ENCODE measurements at places on chromosomes 11 and 22.

- H3K27me3 ChIP-seq, result peaks cover 26% of the 10 kb centered on the region
- DNase-seq, result no peak
- H3K36me3 ChIP-seq, result no peaks in the 10 kb centered on the region
- H3K27ac ChIP-seq, result no peak overlapping the region
- peaks cover 5% of the 10 kb centered on the region for H3K4me1 ChIP-seq
- no peak overlapping the region for H3K4me3 ChIP-seq
These were observed 14.9 kb upstream of the SEC14L3 start for GRCh38 chr22:30486661-30487115.

DNA sequence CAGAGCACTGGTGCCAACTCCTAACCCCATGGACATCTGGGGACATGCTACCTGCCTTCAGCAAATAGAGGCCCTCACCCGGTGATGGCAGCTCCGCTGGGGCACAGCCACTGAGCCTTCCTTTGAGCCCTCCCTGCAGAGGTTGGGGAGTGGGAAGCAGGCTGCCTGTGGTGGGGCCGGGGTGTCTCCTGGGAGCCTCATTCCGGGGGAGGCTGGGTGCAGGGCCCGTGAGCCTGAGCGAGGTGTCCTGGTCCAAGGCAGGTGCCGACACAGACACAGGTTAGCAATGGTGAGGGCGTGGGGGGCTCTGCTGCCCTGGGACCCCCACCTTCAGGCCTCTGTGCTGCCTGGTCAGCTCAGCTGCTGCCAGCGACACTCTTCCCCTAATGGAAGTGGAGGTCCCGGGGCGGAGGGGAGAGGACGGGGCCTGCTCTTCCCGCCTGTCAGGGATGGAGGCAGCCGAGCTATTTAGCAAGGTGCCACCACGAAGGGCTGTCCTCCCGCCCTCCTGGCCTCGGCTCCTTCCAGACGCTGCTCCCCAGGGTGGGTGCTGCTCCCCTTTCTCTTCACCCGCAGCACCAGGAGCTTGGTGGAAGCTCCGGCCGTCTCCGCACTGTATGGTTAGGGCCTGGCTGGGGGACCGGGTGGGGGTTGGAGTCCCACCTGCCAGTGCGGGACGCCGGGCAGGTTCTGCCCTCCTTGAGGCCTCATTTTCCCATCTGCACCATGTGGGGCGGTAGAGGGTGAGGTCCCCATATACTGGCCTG lies 11.2 kb downstream of the TSPAN4 start:
- H3K4me1 ChIP-seq, result peaks cover 24% of the 10 kb centered on the region
- no peak overlapping the region for H3K4me3 ChIP-seq
- peaks cover 15% of the 10 kb centered on the region for H3K27me3 ChIP-seq
- H3K36me3 ChIP-seq, result no peaks in the 10 kb centered on the region
- no peak for DNase-seq

- H3K4me1 ChIP-seq, result peaks cover 28% of the 10 kb centered on the region
- no peak overlapping the region for H3K4me3 ChIP-seq
- H3K36me3 ChIP-seq, result peaks cover 28% of the 10 kb centered on the region
These were observed 47.2 kb upstream of the SMIM38 start for GRCh38 chr11:69108559-69108958.

DNA sequence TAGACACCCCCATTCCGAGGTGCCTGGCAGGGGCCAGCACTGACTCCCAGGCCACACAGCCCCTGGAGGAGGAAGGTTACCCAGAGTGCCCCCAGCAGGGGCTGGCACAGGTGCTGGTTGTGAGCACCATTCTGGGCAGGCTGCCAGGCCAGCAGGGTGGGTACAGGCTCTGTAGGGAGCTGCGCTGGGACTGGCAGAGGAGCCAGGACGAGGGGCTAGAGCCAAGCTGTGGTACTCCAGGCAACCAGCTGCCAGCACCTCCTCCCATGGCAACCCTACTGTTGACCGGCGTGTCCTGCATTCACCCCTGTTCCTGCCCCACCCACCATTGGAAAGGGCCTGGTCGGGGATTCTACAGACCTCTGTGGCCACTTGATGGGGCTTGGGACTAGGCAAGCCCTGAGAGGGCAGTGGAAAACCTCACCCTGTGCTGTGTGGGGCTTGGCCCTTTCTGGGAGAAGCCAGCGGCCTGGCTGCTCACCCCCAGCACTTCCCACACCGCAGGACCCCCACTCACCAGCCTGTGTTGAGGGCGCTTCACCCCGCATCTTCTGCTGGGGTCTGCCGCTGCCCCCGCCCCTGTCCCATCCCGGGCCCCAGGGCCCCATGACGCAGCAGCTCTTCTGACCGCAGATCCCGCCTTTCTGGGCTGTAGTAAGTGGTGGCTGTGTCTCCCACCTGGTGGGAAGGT lies 1.9 kb downstream of the CLDN5 start:
- H3K36me3 ChIP-seq, result peaks cover 8% of the 10 kb centered on the region
- H3K27me3 ChIP-seq, result peaks cover 65% of the 10 kb centered on the region
- no peak overlapping the region for H3K27ac ChIP-seq
- no peak for DNase-seq

DNA sequence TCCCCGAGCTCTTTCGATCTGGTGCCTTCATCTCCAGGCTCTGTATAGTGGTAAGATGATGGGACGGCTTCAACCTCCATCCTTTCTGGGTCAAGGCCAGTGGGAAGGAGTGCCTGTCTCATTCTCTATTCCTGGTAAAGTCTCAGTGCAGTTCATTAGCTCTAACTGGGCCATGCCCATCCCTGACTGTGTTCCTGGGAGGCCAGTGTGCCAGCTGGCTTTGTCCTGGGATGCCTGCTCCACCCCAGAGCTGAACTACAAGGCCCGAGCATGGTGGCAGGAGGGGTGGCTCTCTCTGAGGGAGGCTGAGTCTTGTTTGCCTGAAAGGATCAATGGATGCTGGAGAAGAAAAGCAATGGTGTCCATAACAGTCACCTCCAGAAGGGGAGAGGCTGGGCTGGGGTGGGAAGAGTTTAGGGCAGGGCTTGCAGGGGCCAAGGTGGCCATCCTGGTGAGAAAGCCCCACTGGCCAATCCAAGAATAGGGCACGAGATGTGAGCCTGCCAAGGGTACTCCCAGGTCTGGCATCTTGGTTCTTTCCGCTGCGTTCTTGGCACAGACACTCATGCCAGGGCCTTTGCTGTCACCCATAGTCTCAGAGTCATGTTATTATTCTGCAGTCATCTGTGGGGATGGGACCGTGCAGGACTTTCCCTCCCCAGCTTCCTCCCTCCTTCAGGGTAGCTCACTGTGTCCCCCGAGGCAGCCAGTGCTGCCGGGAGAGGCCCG lies 60.1 kb downstream of the PARVB start:
- no peak overlapping the region for H3K4me3 ChIP-seq
- no peak overlapping the region for H3K27ac ChIP-seq
- peaks cover 34% of the 10 kb centered on the region for H3K4me1 ChIP-seq

- no peak overlapping the region for H3K4me3 ChIP-seq
- no peaks in the 10 kb centered on the region for H3K36me3 ChIP-seq
- no peaks in the 10 kb centered on the region for H3K4me1 ChIP-seq
- H3K27me3 ChIP-seq, result peaks cover 3% of the 10 kb centered on the region
These were observed 28.7 kb upstream of the MMP20 start for GRCh38 chr11:102653744-102654291.

GRCh38 chr22:19874307-19875060 lies 19.8 kb upstream of the GNB1L start:
- H3K36me3 ChIP-seq, result no peaks in the 10 kb centered on the region
- H3K27me3 ChIP-seq, result no peaks in the 10 kb centered on the region
- H3K4me3 ChIP-seq, result no peak overlapping the region
- peaks cover 6% of the 10 kb centered on the region for H3K4me1 ChIP-seq

GRCh38 chr11:83862691-83863090 lies 576.5 kb upstream of the CCDC90B start:
- no peaks in the 10 kb centered on the region for H3K36me3 ChIP-seq
- H3K27ac ChIP-seq, result no peak overlapping the region
- H3K4me3 ChIP-seq, result no peak overlapping the region
- H3K4me1 ChIP-seq, result no peaks in the 10 kb centered on the region

DNA sequence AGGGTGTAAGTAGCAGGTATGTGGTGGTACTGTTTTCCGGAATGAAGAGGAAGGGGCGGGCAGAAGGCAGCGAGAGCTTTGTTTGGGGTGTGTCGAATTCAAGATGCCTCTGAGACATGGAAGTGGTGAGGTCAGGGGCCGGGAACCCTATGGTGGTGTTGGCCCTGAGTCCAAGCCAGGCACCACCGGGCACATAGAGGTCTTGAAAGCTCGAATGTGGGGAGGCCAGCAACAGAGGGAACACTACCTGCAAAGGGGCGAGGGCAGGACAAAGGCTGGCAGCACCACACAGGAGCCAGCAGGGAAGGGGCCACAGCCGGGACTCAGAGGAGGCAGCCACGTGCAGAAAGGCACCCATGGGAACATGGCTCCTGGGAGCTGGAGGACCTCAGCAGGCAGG lies 57.8 kb downstream of the CDKN1C start:
- H3K4me1 ChIP-seq, result peaks cover 31% of the 10 kb centered on the region
- DNase-seq, result no peak
- H3K27me3 ChIP-seq, result peaks cover 16% of the 10 kb centered on the region
- H3K27ac ChIP-seq, result no peak overlapping the region
